ENCODE measurements at places on chromosomes 1 and 21.

DNA sequence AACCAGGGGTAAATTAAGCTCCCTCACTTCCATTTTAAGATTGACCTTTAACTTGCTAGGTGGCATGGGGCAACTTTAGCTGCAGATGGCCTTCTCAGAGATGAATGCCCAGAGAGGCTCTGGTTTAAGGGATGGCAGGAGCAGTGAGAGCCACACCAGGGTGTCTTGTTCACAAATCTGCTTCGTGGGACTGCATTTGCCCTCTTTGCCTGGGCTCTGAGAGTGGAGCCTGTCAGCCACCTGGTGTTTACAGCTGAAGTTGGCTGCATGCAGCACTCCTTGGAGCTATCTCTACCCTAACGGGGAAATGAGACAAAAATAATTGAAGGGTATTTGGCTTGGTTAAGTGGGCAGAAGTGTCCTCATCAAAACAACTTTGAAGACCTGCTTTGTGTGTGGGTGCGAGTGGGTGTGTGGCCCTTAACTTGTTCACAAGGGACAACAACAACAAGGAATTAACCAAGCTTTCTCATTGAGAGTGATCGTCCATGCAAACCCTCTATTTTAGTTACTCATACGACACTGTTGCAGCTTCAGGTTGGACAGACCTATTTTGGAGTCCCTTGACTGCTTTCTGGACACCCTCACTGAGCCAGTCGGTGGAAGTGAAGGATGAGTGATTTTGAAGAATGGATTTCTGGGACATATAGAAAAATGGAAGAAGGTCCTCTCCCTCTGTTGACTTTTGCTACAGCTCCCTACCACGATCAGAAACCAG is 29.8 kb downstream of the PGM1 start:
- DNase-seq, result no peak

DNA sequence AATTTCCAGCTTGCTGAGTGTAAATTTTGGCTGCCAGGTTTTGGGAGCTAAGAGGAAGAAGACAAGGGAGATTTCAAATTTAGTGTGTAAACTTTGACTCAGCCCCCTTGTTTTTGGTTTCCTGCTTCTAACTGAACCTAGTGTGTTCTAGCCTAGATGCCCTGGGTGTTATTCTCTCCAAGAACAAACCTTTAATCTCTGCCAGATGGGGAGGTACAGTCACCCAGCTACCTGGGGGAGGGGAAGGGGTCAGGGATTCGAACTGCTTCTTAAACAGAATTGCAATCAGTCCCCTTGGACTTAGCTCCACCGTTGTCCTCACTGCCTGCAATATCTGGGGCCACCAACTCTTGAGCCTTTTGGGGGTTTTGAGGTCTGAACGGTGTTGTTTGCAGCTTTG is 238.9 kb downstream of the KIF26B start:
- no peak for DNase-seq

DNA sequence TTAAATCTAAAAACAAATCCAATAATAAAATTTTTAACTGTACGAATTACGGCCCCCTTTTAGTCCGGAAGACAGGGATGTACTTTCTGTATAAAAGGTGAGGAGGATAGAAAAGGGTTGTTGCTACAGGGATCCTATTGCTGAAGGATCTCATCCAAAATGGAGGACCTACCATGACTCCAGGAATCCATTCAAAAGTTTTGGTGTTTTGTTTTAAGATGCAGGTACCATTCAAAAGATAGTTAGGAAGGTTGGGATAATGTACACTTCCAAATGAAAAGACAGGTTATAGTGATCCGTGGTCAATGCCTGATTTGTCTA is 1.3 kb upstream of the ENAH start:
- DNase-seq, result no peak

DNA sequence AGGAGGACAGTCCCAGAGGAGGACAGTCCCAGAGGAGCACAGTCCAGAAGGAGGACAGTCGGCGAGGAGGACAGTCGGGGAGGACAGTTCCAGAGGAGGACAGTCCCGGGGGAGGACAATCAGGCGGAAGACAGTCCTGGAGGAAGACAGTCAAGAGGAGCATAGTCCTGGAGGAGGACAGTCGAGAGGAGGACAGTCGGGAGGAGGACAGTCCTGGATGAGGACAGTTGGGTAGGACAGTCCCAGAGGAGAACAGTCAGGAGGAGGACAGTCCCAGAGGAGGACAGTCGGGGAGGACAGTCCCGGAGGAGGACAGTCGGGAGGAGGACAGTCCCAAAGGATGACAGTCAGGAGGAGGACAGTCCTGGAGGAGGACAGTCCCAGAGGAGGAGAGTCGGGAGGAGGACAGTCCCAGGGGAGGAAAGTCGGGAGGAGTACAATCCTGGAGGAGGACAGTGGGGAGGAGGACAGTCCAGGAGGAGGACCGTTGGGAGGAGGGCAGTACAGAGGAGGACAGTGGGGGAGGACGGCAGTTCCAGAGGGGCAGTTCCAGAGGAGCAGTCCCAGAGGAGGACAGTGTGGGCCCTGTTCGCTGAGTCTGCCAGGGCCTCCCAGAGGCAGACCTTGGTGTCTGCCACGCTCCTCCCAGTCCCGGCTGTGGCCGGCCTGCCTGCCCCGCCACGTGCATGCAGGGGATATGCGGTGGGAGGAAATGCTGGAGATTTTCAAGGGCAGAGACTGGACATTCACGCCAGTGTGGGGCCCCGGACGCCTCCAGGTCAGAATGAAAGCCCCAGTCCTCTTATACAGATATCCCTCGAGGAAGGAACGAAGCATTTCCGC is 183.8 kb upstream of the ARHGEF16 start:
- DNase-seq, result no peak

- DNase-seq, result no peak
Measured at GRCh38 chr1:19353596-19353995, 41.5 kb downstream of the SLC66A1 start.

GRCh38 chr1:119758584-119758983 is 10.1 kb downstream of the HMGCS2 start:
- DNase-seq, result no peak

GRCh38 chr21:17200250-17200649 is 312.6 kb upstream of the CXADR start:
- no peak for DNase-seq

GRCh38 chr1:12488666-12489354 is 129.2 kb downstream of the DHRS3 start:
- DNase-seq, result peak; percentile 67

- no peak for DNase-seq
Measured at GRCh38 chr1:236150986-236151385, 8.6 kb downstream of the GPR137B start.

GRCh38 chr1:235971571-235972310 is 93.1 kb downstream of the NID1 start:
- peak; percentile 80 for DNase-seq

GRCh38 chr1:162922201-162922600 is 61.2 kb upstream of the CCDC190 start:
- peak; percentile 37 for DNase-seq

GRCh38 chr1:172581779-172582178 is 48.8 kb downstream of the SUCO start:
- peak; percentile 67 for DNase-seq

DNA sequence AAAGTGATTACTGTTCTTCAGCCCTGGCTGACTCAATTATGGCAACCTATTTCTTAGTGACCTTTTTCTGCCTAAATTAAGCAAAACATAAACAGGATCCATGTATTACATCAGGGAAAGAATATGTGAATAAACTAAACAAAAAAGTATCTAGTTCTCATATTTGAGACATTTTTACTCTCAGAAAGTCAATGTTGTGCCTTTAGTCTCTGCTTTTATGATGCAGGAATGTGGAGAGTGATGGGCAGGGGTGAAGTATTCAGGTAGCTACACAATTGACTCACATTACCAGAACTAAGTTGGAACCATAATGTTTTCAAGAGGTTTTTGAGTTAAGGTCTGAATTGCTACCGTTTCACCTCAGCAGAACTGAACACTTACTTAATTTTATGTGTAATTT is 462.7 kb upstream of the CXADR start:
- no peak for DNase-seq
